CD4-positive, alpha-beta T cell (primary cell): ENCODE measurements at places on chromosomes 11 and 22. TPM values are rescaled to one million over a fixed set of nuclear protein-coding genes. Genes with fewer than 3 reads are reported as not detected.

DNA sequence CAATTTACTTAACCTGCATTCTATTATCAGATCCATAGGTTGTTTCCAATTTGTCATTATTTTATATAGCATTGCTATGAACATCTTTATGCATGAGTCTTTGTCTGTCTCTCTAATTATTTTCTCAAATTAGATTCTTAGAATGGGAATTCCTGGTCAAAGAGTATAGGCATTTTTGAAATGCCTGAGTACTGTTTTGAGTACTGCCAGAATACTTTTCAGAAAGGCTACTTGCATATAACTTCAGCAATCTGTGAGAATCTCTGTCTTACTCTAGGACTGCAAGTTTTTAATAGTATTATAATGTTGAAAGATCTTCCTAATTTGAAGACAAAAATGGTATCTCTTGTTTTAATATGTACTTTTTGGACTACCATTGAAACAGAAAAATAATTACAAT is 56.6 kb downstream of the KCNC1 start:
- no peak for DNase-seq

ABTB2 gene
- 0.88 TPM for total RNA-seq

DNA sequence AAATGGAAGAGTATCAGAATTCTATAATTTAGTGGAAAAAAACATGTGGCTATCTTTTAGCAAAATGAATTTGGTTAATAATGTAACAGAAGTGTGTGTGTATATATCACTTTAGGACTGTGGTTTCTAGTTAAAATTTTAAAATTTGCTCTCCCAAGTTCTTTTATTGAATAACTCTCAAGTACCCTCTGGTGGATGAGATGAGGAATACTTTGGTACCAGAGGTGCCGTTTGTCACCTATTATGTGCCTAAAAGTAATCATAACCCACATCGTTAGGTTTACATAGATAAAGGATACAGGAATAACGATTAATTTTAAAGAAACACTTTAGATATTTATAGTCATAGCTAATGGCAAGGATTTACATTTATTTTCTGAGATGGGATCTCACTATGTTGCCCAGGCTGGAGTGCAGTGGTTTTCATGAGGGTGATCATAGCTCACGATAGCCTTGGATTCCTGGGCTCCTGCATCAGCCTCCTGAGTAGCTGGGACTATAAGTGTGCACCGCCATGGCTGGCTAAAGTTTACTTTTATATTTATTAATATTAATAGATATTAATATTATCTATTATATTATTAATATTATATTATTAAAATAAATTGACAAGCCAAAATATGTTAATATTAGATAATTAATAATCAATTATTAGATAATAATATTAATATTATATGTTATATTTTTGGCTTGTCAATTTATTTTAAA is 66.7 kb upstream of the CAPRIN1 start:
- DNase-seq = no peak

- no peak for DNase-seq
Observed at GRCh38 chr11:30583476-30584280, 2.5 kb downstream of the MPPED2 start.

IL17REL gene
- total RNA-seq = not detected

GRCh38 chr11:74233683-74234082 is 62.6 kb downstream of the PPME1 start:
- DNase-seq = no peak

FIBIN gene
- not detected for total RNA-seq

GRCh38 chr11:117189941-117190544 is 9.1 kb upstream of the TAGLN start:
- no peak for DNase-seq

DNA sequence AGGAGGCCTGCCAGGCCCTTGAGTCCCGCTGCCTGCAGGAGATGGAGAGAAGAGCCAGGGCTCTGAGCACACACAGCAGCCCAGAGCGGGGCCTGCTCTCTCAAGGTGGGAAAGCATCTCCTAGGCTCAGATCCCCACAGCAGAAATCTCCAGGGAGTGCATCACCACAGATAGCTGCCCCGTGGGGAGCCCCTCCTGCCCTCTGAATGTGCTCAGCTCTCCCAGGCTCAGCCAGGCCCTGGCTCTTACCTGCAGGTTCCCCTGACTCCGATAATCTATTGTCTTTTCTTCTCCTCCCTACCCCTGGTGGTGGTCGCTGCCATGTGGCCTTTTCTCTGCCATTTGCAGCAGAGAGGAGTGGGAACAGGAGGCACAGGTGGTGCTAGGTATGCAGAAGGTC is 49.9 kb downstream of the BTG4 start:
- no peak for DNase-seq

- DNase-seq = no peak
Observed at GRCh38 chr11:763073-763463, 14.2 kb downstream of the GATD1 start.

DNA sequence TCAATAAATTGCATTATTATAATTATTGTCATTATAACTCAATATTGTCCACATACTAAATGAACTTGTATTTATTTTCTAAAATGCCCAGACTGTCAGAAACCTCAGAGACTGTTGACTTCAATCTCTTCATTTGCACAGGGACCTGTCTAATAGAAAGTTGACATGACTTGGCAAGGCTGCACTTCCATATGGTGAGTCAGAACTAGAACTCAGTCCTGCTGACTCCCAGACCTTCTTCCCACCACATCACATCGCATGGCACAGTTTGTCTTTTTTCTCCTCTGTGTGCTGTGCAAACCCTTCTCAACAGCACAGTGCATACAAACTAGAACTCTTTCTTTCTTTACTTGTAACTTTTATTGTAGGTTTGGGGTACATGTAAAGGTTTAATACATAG is 215.1 kb upstream of the BLID start:
- DNase-seq = no peak

SNU13 gene
- total RNA-seq = 134 TPM

DNA sequence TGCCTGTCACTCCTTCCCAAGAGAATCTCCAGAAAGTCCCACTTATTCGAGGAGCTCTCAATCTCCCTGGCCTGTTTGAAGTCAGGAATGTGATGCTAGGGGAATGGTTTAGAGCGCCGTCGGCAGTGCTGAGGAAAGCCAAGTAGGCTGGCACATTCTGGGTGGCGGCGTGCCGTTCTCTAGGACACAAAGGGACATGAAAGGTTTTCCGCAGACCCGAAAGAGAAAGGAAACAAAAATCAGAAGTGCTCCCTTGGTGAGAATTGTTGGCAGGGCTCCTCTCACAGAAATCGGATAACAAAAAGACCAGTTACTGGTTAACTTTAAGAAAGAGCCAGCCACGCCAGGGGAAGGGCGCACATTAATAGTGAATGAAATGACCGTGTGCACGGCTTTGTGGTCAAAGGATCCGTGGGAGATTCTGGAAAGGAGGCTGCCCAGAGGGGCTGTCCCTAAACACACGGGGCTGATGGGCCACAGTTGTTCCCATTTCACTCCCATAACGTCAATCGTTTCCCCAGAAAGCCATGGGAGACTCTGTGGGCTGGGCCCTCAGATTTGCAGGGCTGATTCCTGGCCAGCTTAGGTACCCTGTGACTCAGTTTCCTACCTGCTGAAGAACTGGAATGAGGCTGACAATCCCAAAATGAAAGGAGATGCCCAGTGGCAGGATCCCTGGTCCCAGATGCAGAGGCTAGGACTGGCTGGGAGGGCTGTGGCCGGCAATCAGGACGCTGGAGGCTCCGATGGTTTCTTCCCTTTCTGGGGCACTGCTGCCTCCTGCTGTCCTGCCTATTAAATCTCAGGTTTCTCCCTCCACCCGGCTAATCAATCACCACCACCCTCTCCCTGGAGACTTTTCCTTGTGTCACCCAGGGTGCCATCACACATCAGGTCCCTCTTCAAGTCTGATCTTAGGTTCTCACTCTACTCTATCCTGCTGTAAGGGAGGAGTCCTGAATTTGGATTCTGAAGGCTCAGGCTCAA is 82.3 kb downstream of the RCN1 start:
- DNase-seq = peak; percentile 7

GRCh38 chr22:48093981-48094380 is 1331.5 kb downstream of the TBC1D22A start:
- no peak for DNase-seq

GRCh38 chr22:44603767-44604166 is 98.2 kb upstream of the PRR5 start:
- peak; percentile 34 for DNase-seq

GRCh38 chr22:47598864-47599263 is 836.4 kb downstream of the TBC1D22A start:
- DNase-seq = no peak

DNA sequence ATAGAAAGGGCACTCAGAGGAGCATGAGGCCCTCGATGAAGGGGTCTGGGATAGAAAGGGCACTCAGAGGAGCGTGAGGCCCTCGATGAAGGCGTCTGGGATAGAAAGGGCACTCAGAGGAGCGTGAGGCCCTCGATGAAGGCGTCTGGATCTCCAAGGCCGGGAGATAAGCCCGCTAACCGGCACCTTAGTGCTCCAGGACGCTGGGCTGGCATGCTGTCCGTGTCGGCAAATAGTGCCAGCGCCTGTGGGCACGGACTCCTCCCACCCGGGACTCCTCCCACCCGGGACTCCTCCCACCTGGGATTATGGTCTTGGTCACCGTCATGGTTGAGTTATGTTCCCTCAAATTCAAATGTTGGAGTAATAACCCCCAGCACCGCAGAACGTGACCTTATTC is 725.3 kb downstream of the BRD1 start:
- DNase-seq = no peak

PKDREJ gene
- total RNA-seq = not detected

TSPAN32 gene
- total RNA-seq = 81.8 TPM

GRCh38 chr11:44942029-44942955 is 8.4 kb downstream of the TP53I11 start:
- DNase-seq = no peak

DNA sequence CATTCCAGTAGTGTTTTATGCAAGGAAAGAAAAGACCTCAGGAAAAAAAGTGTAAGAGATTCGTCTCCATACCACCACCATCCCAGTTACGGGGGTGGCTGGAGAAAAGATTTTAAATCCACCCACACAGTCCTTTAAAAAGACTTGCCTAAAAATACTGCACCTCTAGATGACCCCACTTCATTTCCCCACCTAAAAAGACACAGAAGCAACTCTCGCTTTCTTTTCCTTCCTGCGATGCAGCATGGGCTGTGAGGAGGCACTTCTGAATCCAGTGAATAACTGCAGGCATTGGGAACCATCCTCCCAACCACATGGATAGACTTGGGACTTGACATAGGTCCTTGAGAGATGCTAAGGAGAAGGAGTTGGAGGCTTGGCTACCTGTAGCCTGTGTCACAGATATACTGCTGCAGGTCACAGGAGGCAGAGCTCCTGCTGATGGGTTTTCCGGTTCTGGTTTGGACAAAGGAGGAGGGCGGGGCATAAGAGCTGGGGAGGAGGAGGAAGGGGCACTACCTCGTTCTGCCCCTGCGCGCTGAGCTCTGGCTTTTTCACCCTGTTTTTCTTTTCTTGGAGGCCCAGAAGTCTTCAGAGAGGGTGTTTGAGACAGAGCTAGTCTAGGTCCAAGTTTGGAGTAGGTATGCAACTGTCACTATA is 285.9 kb downstream of the NTM start:
- no peak for DNase-seq

OSBP2 gene
- 1.2 TPM for total RNA-seq
